ENCODE measurements at places on chromosomes 2 and 18.

DNA sequence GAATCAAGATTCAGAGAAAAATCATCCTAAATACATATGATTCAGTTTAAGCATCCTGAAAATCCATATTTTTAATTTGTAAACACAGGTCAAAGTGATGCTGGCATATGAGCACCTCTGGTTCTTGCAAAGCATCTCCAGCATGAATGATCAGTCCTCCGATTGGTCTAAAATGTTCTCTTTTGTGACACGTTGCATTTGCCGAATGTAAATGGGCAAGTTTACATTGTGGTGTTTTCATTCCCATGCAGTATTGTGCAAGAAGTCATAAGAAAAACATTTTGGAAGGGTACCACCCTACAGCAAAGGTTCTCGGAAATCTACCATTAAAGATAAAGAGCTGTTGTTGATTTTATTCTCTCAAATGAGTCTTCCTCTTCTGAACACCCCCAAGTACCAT, 108.0 kb upstream of the UNC80 start:
- DNase-seq = no peak

GRCh38 chr18:35334212-35334611, 10.0 kb downstream of the ZNF24 start:
- DNase-seq = no peak

DNA sequence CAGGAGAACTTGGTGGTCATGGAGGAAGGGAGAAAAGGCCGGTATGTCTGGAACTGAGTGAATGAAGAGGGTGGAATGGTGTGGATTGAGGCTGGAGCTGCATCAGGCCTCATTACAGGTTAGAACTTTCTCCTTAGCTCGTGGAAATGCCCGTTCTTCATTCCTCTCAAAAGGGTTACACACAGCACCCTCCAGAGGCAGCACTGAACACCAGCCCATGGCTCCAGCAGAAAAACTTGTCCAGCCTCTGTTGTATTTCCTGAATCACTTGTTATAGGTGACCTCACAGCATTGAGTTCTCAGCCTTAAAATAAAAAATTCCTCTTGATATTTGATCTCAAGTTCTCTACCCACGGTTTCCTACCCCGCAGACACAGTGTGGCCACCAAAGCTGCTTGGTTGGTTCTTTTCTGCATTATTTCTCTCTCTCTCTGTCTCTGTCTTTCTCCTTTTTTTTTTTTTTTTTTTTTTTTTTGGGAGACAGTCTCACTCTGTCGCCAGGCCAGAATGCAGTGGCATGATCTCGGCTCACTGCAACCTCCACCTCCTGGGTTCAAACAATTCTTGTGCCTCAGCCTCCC, 89.6 kb downstream of the ITGB1BP1 start:
- DNase-seq = peak; percentile 5

- no peak for DNase-seq
These were observed 141.4 kb downstream of the SPP2 start for GRCh38 chr2:234191819-234192407.

GRCh38 chr18:61991201-61991600, 98.4 kb upstream of the RNF152 start:
- DNase-seq = no peak

DNA sequence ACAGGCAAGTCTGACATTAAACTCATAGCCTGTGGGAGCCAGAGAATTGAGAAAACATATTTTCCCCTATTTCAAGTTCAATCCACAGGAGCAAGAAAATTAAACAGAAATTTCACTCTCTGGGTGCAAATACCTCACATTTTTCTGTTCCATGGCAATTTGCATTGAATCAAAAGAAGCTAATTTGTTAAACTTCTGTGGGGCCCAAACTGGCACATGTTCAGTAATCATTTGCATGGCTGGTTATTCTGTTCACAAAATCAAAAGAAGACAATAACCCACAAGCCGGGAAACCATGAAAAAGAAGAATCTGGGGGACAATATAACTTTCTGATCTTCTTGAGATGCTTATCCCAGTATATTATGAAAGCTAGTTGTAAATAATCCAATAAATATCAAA, 363.1 kb downstream of the LRP1B start:
- DNase-seq = no peak

GRCh38 chr18:31741097-31741735, 19.5 kb downstream of the SLC25A52 start:
- DNase-seq = peak; percentile 59

DNA sequence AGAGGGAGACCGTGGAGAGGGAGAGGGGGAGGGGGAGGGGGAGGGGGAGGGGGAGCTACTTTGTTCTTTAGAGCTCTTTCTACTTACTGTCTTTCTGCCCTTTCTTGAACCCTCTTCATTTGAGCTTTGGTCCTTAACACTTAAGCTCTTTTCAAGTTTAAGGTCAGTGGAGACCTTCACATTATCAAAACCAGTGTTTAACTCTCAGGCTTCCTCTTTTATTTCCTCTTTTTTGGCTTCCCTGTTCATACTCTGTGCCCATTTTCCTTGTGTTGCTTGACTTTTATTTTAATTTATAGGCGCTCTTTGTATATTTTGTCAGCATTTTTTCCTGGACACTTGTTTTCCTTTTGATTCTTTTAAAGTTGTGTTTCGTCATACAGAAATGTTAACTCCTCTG, 37.1 kb downstream of the ACSL3 start:
- DNase-seq = no peak

- DNase-seq = no peak
These were observed 24.0 kb downstream of the GPR55 start for GRCh38 chr2:230901006-230901405.

DNA sequence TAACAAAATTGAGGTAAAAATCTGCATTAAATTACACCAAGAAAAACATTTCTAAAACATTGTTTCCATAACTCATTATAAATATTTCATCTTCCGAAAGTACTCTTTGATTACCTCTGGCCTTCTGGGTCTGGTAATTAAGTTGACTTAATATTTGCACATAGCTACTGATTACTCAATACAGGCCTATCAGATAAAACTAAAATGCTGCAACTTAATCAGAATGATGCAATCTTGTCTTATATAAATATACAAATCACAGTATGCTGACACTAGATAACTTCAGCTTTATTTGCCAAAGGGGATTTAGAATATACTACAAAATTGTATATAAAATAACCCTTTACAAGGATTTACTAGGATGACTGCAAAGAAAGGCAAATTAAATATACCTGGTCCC, 49.3 kb downstream of the SLC35F5 start:
- no peak for DNase-seq

All from CD4-positive, alpha-beta T cell treated with Interleukin-17A for 1 hour (primary cell).